ENCODE measurements at places on chromosomes 12 and 14.

DNA sequence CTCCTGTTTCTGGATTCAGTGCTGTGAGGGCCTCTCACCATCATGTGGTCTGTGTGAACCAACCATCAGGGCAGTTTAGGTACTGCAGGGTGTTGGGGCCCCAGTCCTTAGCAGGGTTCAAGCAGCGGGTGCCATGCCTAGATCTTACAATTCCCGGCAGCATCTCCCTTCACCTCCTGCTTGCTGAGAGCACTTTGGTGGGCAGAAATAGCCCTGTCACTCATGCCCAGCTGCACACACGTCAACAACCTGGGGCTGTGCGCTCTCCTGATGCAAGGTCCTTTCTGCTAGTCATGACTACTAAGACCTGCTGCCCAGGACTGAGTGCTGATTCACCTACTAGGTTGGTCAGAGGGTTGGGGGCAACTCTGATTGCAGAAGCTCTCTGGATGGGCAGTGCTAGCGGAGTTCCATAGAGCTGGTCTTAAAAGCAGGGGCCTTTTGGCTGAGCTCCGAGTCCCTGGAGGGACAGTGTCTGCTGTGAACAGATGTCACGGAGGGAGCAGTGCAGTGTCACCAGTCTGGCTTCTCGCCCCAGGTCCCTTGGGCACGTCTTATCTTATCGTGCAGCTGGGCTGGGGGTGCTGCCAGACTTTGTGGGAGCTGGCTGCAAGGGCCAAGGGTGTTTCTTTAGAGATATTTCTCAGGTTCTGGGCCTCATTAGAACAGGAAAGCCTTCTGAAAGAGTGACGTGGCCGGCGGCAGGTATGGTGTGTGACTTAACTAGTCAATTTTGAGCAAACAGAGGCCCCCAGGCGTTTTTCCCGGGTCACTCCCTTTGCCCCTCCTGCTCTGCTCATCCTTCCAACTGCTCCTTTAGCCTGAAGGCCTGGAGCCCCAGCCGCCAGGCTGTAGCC, 71.8 kb downstream of the NINJ2 start:
- DNase-seq, result no peak

GRCh38 chr12:32266756-32267155, 132.6 kb upstream of the FGD4 start:
- no peak for DNase-seq

GRCh38 chr12:27347779-27348178, 15.1 kb downstream of the BMAL2 start:
- no peak for DNase-seq

GRCh38 chr12:103571286-103571685, 15.8 kb upstream of the STAB2 start:
- DNase-seq, result no peak

GRCh38 chr14:71060825-71061455, 153.7 kb downstream of the PCNX1 start:
- DNase-seq, result no peak

GRCh38 chr12:93818488-93819049, 141.4 kb downstream of the CRADD start:
- no peak for DNase-seq

DNA sequence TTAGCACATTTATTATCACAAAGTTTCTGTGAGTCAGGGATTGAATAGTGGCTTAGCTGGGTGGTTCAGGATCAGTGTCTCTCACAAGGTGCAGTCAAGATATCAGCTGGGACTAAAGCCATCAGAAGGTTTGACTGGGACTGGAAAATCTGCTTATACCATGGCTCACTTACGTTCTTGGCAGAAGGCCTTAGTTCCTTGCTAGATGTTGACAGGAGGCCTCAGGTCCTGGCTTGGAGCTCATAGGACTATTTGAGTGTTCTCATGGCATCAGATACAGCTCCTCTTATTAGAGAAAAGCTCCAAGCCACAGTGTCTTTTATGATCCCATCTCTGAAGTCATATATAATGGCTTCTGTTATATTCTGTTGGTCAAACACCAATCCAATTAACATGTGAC, 127.3 kb downstream of the SLC6A15 start:
- no peak for DNase-seq

GRCh38 chr14:105497671-105498429, 6.8 kb downstream of the TEDC1 start:
- no peak for DNase-seq

DNA sequence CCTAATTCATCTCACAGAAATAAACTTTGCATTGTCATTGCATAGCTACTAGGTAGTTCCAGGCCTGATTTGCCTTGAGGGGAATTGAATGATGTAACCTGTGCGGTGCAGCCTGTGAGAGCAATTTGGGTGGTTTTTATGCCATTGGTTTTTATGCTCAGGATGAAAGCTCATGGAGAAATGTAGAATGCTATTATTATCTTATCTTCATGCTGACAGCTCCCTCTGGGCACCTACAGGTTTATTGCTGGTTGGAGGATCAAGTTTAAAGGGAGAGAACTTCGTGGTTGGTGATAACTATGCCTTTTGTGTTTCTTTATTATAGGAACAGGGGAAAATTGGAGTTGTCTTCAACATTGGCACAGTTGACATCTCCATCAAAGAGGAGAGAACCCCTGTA, 547.9 kb downstream of the DIO2 start:
- no peak for DNase-seq

- DNase-seq, result no peak
Measured at GRCh38 chr14:97841762-97842161, 1044.6 kb downstream of the VRK1 start.

DNA sequence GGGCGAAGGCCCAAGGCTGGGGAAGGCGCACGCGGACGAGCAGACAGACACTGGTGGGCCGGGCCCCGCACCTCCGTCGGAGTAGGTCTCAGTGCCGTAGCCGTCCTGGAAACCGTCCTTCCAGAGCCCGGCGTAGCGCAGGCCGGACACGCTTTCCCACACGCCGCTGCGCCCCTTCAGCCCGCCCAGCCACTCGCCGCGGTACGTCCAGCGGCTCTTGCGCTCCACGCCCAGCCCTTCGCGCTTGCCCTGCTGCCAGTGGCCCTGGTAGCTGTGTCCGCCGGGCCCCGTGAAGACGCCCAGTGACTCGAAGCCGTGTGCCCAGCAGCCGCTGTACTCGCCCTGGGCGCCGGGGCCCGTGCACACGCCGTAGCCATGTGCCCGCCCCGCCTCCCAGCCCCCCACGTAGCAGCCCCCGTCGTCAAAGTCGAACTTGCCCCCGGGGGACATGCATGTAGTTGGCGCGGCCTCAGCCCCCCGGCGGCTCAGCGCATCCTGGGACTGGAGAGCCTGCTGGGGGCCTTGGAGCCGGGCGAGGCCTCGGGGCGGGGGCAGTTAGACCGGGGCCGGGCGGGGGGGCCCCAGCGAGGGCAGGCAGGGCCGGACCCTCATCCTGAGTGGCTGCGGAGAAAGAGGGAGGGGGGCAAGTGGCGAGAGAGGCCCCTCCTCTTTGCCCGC, 1.4 kb downstream of the JPH4 start:
- DNase-seq, result no peak

DNA sequence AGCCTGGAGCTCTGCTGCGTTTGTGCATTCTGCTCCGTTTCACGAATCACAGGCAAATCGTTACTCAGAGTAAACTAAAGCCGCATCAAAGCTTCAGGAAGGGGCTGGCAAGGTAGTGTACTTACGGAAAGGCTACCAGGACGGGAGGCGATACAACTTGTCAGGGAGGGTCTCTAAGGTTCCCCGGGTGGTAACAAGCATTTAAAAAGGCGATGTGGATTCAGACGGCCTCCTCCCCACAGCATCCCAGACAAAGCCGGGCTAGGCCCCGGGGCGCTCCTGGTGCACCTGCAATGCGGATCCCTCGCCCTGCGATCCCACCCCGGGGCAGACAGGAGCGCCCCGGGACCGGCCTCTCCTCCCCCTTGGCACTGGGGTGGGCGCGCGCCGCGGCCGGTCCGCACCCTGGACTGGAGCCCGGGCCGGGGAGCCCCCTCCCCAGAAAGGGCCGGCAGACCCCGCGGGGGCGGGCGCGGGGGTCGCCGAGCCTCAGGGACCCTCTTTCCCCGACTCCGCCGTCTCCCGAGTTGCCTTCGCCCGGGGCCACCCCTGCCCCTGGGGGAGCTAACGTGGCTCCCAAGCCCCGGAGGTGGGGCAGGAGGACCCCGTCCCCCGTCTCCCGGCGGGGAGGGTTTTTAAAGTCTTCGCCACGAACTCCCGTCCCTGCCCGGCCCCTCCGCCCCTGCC, 718 bp downstream of the CCDC92 start:
- DNase-seq, result peak; percentile 29

DNA sequence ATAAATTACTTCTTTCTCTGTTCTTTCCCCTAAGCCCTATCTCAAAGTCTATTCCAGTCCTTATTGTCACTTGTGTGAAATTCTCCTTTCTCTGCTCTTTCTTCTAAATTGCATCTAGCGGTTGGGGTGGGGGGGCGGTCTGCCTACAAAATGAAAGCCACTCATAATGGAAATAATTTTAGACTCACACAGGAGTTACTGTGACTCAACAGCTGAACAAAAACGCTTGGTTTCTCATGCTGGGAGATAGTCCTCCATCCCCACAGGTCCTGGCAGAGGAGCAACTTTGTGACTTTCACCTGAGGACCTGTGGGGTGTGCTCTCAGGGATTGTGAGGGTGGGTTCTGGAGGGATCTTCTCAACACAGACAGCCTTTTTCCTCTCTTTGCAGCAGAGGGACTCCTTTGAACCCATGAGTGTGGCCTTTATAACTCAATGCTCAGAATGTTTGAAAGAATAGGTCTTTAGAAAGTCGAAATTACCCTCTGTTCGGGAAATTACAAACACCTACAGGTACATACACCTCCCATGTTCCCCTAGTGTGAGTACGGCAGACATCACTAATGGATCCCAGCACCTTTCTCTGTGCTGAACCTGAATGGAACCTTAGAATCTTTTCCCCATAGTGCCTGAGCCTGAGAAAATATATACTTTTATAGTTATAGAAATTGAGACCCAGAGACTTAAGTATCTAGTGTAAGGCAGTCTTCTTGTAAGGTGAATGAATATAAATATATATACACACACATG, 109.7 kb downstream of the CHST11 start:
- DNase-seq, result peak; percentile 56

DNA sequence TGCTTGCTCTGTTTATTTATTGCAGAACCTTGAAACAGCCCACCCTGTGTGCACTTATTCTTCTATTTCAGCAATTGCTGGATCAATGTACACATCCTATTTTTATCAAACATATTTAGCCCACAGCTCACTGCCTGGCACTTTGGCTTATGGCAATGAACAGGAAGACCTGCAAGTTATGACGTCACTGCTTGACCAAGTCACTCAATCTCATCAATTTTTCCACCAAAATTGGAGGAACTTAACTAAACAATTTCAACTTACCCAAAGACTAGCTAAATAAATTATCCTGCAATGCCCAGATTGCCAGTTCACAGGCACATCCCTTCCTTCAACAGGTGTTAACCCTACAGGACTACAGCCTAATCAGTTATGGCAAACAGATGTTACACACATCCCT, 89.3 kb downstream of the FSCB start:
- DNase-seq, result no peak

GRCh38 chr12:45368841-45369489, 153.1 kb downstream of the ANO6 start:
- no peak for DNase-seq

DNA sequence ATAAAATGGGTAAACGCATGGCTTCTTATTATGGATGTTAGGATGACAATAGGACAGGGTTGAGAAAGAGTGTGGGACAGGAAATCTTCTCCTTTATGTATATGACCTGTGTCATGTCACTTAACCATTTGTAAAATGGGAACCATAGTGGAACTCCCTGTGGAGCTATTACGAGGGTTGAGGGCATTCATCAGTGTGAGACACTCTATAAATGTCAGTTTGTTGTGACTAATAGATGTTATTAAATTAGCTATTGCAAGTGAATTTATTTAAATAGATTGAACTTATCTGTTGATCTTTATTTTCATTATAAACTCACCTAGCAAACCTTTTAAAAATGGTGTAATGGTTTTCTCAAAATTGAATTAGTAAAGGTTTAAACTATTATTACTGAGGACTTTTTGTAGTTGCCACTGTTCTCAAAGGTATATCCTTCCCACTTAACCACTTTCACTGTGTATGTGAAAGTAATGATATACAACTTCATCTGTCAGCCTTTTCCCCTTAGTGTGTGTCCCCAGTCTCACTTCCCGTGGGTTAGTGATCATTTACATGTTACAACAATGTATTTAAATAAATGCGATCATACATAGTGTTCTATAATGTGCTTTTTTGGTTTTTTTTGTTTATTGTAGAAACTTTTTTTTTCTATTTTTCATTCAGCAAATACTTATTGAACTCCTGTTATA, 17.1 kb downstream of the HELB start:
- no peak for DNase-seq

GRCh38 chr12:93573552-93574223, 1.2 kb downstream of the SOCS2 start:
- peak; percentile 16 for DNase-seq

GRCh38 chr12:46664761-46665287, 161.0 kb downstream of the SLC38A4 start:
- DNase-seq, result no peak

DNA sequence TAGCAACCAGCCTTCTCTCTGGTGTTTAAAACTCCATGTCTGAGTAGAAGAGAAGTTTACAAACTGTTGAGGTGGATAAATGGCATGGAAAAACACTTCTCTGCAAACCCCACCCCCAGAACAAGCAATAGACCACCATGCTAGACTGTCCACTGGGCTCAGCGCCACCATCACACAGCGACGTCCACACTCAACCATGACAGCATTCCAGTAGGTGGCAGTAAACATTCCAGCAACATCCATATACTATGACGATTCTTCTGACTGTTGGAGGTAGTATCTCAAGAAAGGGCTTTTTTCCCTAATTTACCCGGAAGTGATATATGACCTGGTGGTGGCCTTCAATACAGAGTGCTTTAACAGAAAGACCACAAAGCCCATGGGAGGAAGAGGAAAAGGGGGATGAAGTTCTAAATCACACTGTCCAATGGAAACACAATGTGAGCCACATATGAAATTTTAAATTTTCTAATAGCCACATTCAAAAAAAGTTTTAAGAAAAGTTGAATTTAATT, 152.2 kb downstream of the SLC15A4 start:
- DNase-seq, result no peak

DNA sequence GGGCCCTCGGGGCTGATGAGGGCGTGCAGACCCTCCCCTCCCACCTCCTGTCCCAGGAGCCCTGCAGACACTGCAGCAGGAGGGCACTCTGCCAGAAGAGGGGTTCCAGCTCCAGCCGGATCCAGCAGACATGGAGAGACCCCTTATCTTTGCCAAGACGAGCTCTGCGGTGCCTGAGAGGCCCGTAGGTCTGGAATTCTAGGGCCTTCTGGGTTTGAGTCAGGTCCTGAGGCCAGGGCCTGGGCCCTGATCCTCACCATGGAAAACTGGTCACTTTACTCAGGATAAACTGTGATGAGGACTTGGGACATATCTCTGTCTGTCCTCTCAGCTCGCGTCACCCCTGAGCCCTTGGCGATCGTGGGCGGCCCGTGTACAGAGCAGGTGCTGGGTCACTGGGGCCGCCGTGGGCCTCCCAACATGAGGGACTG, 13.8 kb downstream of the MEG3 start:
- no peak for DNase-seq

DNA sequence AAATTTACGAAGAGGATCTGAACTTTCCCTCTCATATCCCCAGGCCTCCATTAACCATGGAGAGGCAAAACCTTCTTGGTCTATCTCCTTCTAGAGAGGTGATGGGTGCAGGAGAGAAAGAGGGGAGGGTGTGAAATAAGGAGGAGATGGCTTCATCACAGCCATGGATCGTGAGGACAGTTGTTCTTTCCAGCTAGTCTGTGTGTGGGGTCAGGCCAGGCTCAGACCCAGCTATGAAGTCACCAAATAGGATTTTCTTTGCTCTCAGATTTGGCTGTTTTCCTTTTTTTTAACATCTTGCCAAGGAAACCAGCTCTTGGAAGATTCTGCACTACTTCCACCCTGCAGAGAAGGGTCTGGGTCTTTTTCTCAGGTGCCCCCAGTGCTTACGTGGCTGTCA, 64.9 kb upstream of the FAM181A start:
- DNase-seq, result no peak
